ENCODE measurements at places on chromosomes 5 and 9.

GRCh38 chr5:172451771-172452197, 2.5 kb downstream of the SH3PXD2B start:
- no peak for DNase-seq

DNA sequence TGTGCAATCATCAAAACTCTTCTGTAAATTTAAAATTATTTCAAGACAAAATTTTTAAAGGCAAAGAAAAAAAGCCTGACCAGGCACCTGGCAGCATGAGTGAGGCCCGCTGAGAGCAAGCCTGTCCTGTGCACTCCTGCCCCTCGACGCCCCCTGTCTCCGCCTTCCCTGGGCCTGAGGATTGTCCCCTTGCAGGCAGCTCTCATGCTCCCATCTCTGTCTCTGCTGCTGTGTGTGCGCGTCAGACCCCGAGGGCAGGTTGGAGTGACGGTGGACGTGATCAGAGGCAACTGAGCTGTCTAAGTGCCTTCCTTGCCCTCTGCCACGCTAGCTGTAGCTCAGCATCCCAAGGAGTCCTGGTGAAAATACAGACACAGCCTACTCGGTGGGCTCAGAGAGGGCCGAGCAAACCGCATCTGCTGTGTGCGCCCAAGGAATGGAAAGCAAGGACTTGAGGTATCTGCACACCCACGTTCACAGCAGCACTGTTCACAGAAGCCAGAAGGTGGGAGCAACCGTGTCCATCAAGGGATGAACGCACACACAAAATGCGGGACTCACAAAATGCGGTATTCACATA, 65.5 kb downstream of the SECISBP2 start:
- DNase-seq: no peak

DNA sequence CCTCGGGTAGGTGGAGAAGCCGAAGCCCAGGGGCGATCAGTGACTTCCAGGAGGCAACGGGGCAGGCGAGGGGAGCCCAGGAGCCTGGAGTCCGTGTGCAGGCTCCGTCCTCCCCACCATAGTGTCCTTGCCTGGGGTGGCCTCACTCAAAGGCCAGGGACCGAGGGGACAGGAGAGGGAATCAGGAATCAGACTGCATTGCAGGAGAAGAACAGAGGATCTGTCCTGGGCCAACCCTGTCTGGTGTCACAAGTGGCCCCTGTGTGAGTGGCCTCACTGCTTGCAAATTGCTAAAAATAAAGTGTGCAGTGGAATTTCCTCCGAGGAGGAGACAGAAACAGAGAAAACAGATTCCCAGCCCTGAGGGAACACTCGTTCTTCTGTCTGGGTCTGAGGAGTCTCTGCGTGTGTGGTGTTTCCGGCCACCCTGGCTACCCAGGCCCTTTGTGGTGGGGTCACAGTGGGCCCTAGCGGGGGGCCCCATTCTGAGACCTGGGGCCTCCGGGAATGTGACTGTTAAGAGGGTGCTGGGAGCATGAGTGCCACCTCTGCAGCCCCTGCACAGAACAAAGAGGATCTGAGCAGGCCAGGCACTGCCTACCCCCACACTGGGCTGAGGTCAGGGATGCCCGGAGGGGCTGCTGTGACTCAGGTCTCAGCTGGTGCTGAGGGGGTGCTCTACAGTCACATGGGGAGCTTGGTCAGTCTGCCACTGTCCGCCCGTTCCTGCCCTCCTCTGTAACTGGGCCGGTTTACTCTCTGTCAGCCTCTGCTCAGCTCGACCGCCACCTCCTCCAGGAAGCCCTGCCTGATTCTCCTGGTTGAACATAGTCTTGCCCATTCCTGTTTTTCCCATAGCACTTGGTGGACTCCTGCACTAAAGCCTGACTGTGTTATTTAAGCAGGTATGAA, 7.4 kb downstream of the TRAF1 start:
- no peak for DNase-seq

DNA sequence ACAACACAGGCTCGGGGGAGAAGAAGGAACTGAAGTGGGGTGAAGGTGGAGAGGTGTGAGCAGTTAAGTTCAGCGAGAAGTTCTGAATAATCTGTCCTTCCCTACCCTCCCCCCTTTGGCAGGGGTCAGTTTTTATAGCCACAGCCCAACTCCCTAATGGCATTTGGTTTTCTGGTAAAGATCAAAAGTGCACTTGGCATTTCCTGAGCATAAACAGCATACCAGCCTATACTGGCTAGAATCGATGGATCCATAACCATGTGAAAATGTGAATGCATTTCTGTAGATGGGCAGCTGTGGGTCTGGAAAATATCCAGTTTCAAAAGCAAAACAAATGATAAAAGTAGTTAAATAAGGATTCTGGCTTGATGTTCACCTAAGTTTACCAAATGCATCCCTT, 410.9 kb downstream of the PLK2 start:
- no peak for DNase-seq

GRCh38 chr5:18745042-18745987, 1111.1 kb downstream of the TAF11L14 start:
- no peak for DNase-seq

DNA sequence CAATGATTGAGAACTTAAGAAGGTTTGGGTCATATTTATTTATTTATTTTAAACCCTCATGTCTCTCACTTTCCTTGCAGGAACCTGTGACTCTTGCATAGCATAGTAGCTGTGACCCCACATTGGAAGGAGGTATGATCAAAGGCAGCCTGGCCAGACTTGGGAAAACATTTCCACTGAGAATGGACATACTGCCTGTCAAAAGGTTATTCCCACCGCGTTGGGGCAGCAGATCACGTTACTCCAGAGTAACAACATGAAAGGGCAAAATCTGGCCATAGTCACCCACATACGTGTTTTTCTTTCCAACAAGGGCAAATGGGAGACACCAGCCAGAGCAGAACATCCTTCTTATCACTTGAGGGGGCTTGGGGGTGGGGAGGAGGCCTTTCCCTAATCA, 95.7 kb downstream of the ARL15 start:
- DNase-seq: no peak

- no peak for DNase-seq
These were observed 247.1 kb upstream of the PANK3 start for GRCh38 chr5:168826246-168826725.

DNA sequence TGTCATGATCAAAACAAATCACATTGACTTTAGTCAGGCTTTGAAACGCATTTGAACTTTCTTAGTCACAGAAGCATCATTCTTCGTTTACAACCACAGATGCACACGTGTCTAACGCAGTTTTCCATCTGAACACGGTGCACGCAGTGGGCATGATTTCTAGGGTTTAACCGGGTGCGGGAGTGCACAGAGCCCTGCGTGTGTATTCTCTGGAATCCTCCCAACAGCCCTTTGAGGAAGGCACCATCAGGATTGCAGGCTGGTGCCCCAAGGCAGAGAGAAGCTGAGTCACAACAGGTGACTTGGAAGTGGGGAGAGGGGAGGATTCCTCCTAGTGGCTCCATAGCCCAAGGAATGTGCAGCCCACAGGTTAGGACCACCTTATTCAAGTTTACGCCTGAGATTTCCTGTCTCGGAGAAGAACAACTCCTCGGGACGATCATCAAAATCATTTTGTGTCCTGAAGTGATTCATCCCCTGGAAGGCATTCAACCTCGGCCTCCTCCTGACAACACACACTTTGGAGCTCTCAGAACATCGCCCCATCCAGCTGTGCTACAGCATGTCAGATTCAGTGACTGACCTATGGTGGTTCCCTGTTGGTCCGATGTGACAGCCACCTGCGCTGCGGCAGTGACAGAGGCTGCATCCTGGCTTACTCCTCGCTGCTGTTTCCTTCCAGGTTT, 13.1 kb downstream of the ROPN1L start:
- no peak for DNase-seq

GRCh38 chr5:101626572-101626971, 669.5 kb downstream of the SLCO4C1 start:
- no peak for DNase-seq

- DNase-seq: no peak
These were observed 65.8 kb downstream of the RAD23B start for GRCh38 chr9:107348836-107349235.

All from stimulated activated CD8-positive, alpha-beta memory T cell treated with anti-CD3 and anti-CD28 coated beads, Interleukin-2, amount 100 ng/mL, for 1 hour (primary cell).